Urinary bladder (tissue), 4 donors: ENCODE measurements at places on chromosomes 7 and 10. TPM values are rescaled to one million over a fixed set of nuclear protein-coding genes. Genes with fewer than 3 reads are reported as not detected.

The STEAP1B gene
- 3.2 TPM for total RNA-seq

The LBX1 gene
- total RNA-seq = not detected

The SLC26A5 gene
- total RNA-seq = 1.6 TPM

The HILPDA gene
- 31.8 TPM for total RNA-seq

The SH2D4B gene
- 0.16 TPM for total RNA-seq

The HKDC1 gene
- not detected for total RNA-seq

The BICC1 gene
- 45.3 TPM for total RNA-seq

The SCART1 gene
- total RNA-seq = 3.3 TPM

The ZNF679 gene
- not detected for total RNA-seq

The CTBP2 gene
- 45.3 TPM for total RNA-seq

The PYROXD2 gene
- total RNA-seq = 15.0 TPM

The NXPH1 gene
- 2.0 TPM for total RNA-seq

The CYP51A1 gene
- 124 TPM for total RNA-seq

The ST7 gene
- 26.6 TPM for total RNA-seq

The POLR2J2 gene
- 7.8 TPM for total RNA-seq

The ANKRD1 gene
- 6.8 TPM for total RNA-seq

The ABCB4 gene
- total RNA-seq = 1.2 TPM

The MSS51 gene
- total RNA-seq = 5.9 TPM

The PDE6C gene
- total RNA-seq = not detected

The FRMD4A gene
- 32.9 TPM for total RNA-seq

The ADAMTS14 gene
- 13.7 TPM for total RNA-seq

The HPSE2 gene
- 48.1 TPM for total RNA-seq

The CUZD1 gene
- total RNA-seq = 0.63 TPM

The PPP1R9A gene
- total RNA-seq = 28.6 TPM

The ERVW-1 gene
- not detected for total RNA-seq

The MKX gene
- 6.2 TPM for total RNA-seq

The HEPACAM2 gene
- total RNA-seq = 0.42 TPM

The PON3 gene
- total RNA-seq = 3.7 TPM

The PLAC9 gene
- 64.9 TPM for total RNA-seq

The INMT gene
- total RNA-seq = 24.8 TPM

The OR6B1 gene
- not detected for total RNA-seq

The TSPAN13 gene
- 26.2 TPM for total RNA-seq

The INSYN2A gene
- 8.8 TPM for total RNA-seq

The ZNF212 gene
- total RNA-seq = 5.5 TPM

The TUBB8 gene
- not detected for total RNA-seq

The ZCWPW1 gene
- total RNA-seq = 4.2 TPM

The HMX3 gene
- not detected for total RNA-seq

The CTAGE4 gene
- total RNA-seq = 7.8 TPM

The SPDYE3 gene
- not detected for total RNA-seq

The PNLIPRP1 gene
- total RNA-seq = not detected

The LDB3 gene
- total RNA-seq = 7.1 TPM
